ENCODE measurements at places on chromosomes 4 and X.

GRCh38 chr4:87025023-87025613 lies 90.3 kb downstream of the AFF1 start:
- DNase-seq = no peak

- DNase-seq = no peak
Measured at GRCh38 chr4:120714417-120715010, 208.0 kb downstream of the PRDM5 start.

- peak; percentile 27 for DNase-seq
Measured at GRCh38 chr4:55184600-55185523, 59.5 kb upstream of the KDR start.

DNA sequence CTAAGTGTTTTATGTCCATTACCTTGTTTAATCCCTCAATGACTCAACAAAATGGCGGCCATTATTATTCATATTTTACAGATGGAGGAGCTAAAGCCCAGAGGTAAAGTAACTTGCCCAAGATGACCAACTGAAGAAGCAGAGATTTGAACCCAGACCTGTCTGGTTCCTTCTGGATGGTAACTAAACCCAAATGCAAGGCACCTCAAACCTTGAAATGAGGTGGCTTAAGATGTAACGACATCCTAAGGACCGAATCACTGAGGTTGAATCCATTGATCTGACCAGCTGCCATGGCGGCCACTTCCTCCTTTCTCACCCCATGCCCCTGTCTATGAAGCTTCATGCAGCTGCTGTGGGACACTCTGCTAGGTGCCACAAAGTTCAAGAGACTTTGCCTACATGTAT lies 932 bp downstream of the TLR10 start:
- DNase-seq = no peak

DNA sequence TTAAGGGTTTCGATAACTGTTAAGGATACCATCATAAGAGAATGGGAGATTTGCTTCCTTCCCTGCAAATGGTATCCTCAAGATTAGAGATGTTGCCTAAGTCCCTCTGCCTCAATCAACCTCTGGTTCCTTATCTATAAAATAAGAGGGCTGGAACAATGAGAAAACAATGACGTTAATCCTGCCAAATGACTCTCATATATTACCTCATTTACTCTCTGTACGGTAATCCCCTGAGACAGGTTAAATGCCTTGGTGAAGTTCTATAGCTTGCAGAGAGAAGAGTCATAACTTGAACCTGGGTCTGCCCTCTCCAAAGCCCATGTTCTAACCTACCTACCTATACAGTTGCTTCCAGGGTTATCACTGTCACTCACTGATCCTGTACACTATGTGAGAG lies 100.2 kb upstream of the OTUD4 start:
- DNase-seq = no peak

DNA sequence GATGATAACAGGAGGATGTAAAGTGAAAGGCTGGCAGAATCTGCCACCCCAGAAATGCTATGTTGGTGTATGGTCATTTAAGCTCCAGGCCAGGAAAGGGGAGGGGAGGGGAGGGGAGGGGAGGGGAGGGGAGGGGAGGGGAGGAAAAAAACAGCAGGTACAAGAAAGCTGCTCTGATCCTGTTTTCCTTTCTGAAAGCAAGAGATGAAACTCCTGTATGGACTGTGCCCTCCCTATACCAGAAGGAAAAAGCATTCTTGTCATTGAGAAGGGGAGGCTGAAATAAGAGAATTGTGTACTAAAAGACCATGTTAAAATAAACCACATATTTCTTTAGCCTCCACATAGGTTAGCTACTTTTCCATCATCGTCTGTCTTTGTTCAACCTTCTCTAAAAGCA lies 179.5 kb downstream of the NLGN4X start:
- no peak for DNase-seq

DNA sequence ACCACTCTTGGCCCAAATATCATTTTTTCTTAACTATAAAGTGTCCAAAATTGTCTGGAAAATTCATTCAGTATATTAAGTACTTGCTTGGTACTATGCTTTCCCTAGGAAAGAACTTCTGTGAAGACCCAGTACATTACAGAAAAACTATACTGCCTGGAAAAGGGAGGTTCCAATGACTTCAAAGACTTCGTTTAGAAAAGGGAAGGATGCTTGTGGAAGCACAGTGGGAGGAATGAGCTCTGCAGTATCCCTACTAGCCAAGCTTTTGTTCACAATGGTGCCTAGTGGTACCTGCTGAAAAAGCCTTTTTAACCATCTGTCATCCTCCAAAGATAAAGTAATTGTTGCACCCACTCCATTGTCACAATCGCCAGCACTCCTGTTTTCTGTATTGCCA lies 7.2 kb downstream of the TEC start:
- DNase-seq = no peak

- no peak for DNase-seq
Measured at GRCh38 chrX:17669458-17669857, 67.8 kb upstream of the SCML1 start.

DNA sequence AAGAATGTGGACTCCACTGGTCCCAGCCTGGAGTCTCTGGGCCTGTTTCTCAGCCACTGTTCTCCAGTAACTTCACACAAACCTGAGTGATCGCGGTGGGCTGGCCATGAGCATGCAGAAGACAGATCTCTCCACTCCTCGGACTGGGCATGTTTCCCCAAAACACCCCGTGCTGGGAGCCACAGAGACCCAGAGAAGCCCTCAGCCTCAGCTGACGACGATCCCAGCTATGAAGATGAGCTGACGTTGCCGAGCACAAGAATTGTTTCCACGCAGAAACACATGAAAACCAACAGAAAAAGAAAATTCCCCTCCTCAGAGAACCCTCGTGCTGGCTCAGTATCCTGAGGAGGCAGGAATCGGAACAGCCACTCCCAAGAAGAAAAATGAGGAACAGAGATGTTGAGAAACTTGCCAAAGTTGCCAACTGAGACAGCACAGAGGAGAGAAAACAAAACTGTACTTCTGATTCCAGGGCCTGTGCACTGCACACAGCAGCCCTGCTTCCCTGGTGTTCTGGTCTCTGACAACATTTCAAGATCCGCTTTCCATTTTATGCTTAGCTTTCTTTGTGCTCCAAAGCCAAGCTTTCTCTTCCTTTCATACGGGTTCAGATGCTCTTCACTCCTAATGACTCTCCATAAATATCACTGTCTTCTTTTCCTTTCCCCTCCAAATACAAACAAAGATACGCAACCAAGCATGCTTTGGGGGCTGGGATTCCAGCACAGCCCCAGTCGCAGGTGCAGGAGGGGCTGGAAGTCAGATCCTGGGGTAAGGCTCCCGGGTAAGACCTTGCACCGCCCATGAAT lies 81.4 kb downstream of the IRF2 start:
- no peak for DNase-seq

DNA sequence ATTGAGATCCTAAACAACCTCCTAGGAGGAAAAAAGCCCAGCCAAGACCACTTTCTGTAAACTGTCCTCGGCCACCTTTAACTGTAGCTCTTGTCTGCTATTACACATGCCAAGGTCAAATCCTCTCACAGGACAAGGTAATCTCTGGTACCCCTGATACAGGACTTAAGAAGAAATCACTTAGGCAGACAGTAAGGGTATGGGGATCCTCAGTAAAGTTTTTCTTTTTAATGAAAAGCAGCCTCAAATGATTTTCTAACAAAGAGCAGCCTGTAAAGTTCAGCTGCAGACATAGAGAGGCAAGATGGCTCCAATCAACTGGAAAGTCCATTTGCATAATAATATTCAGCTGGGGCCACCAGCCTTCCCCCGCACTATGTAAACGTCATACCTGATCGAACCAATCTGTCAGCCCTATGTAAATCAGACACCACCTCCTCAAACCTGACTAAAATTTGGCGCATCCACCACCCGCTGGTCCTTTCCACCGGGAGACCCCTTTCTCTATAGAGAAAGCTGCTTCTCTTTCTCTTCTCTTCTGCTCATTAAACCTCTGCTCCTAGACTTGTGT lies 14.6 kb upstream of the MPP1 start:
- DNase-seq = no peak

DNA sequence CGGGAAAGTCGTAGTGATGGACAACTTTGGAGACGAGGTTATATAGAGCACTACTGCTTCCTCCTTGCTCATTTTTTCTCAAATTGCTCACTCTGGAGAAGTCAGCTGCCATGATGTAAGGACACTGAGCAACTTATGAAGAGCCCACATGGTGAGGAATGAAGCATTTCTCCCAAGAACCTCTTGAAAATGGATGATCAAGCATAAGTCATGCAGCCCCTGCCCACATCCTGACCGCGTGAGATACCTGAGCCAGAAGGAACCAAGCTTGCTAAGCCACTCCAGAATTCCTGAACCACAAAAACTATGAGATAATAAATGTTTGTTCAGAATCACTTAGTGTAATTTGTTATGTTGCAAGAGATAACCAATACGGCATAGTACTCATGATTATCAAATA lies 42.8 kb downstream of the PDE5A start:
- DNase-seq = no peak

GRCh38 chr4:185752872-185753271 lies 59.1 kb downstream of the SORBS2 start:
- DNase-seq = no peak

GRCh38 chrX:20319054-20319453 lies 52.3 kb upstream of the RPS6KA3 start:
- no peak for DNase-seq

GRCh38 chrX:10197279-10198210 lies 40.8 kb downstream of the CLCN4 start:
- no peak for DNase-seq

DNA sequence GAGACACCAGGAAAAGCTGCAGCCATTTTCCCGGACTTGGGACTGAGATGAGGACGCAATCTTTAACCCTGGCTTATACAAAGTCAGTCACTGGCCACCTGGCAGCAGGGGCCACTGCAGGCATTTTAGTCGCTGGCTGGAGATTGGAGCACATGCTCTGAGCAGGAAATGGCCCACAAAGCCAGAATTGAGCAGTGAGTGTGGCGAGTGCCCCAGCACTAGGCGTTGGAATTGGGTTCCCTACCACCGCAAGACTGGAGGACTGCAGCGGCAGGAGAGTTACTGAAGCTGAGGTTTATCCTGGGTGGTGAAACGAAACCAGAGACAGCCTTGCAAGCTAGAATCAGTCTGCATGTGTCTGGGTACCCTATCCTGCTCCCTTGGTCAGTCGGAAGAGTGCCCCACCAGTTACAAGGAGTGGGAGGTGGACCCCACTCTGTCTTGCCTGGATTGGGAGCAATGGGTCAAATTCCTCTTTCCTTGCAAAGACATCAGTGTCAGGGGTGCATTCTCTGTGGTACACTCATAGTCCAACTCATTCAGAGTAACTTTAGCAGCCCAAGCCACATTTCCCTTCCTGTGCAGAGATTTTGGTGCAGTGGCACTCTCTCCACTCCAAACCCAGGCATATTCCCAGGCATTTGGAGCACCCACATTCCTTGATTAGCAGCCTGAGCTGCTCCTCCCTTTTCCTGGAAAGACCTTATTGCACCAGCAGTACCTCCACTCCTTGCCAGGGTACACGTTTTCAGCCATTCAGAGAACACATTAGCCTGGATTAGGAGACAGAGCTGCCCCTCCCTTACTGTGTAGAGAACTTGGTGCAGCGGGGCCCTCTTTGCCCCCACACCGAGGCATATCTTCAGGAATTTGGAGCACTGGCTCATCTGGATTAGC lies 36.7 kb upstream of the PLK4 start:
- DNase-seq = no peak

DNA sequence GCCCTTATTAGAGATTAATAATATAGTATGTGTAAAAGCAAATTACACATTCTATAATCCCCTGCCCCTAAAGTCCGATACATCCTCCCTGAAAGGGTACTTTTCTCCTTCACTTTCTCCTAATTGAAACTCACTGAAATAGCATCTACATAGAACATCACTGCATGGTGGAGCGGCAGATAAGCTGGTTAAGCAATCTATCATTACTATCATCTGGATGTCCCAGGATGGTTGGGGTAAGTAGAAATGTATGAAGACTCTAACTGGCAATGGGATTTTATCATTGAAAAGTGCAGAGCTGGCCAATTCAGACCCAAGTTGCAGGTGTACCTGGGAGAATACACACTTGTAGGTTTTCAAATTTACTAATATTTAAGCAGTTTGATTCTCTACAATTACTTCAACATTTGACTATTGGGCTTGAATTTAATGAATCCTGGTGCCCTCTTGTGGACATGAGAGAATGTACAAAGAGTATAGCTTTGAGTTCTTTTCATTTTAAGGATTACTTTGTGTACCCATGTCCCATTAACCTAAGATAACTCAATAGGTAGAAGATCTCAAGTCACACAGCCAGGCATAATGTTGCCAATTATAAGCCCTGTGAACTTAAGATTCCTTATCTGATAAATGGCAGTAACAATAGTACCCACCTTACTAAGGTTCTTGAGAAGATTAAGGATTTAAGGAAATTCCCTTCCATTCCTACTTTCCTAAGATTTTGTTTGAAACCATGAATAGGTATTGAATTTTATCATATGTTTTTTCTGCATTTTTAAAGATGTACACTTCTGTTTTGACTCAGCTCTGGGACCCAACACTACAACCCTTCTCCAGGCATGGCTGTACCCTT lies 69.8 kb downstream of the SHROOM3 start:
- peak; percentile 43 for DNase-seq

DNA sequence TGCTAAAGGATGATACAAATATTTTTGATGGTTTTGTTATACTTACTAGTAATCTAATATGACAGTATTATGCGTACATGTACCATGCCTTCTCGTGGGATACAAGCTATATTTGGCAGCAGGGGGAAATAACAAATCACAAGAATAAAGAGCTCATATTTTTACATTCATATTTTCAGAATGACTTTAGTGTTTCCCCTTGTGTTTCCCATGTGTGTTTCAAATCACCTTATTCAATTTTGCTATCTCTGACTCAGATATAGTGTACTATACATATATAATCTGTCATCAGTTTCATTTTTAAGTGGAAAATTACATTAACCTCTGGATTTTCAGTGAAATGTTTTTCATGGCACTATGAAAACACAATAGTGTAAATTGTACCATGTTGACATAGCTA lies 146.8 kb downstream of the RPA4 start:
- DNase-seq = no peak

DNA sequence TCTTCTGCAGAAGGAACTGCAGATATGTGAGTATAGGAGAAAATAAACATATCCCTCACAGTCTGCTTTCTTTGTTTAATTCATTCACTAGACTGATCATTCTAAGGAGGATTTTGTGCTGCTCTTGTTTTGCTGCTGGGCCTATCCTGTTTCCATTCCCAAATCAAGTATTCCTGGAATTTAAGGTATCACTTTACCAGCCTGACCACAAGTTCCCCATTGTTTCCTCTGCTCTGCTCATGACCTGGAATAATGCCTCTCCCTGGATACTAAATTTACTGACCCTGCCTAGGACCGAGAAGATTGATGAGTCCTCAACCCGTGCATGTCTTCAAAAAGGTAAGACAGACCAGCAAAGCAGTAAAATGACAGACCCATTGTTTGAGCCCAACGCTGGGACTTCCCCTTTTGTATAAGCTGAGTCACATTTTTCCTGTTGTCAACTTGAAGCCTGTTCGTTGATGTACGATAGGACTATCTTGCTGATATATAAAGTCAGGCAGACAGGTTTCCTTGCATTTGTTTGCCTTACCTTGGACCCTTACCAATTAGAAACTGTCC lies 85.5 kb upstream of the TET2 start:
- DNase-seq = peak; percentile 79

DNA sequence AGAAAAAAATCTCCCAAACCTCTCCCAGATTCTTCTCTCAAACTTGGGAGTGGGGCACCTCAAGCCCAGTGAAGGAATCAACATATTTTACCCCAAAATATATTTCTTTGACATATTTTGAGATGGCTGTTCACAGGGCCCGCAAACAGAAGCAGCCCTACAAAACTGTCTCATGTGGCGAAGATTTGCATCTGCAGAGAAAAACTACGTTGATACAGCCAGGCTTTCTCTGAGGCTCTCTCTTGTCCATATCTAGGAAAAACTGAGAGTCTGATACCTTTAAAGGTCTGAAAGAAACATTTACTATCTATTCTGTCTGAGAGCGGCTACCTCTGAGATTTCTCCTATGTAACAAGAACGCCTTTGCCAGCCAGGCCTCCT lies 23.3 kb upstream of the TMSB4X start:
- DNase-seq = no peak

All from LNCaP clone FGC (cell line).